ENCODE measurements at places on chromosomes 1 and 21.

DNA sequence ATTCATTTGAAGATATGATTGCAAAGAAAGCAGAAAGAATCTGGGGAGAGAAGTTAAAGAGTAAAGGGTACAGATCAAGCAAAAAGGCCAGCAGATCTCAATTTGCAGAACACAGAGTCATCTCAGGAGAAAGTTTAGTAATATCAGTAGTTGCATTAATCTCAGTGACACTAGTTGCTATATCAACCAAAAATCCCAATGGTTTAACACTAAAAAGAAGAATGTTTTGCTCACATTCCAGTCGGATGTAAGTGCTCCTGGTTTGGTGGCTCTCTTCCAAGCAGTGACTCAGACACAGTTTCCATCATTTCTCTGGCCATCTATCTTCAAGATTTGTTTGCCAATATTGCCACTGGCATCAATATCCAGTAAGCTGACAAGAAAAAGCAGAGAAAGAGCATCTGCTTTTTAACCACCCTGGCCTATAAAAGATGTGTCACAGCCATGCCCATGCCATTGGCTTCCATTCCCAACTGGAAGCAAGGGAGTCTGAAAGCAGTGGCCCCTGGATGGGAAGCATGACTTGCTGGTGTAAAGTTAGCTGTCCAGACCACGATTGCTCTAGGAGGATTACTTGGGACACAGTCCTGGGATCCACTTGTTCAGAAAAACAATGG lies 45.5 kb upstream of the AIM2 start:
- no peak for DNase-seq

DNA sequence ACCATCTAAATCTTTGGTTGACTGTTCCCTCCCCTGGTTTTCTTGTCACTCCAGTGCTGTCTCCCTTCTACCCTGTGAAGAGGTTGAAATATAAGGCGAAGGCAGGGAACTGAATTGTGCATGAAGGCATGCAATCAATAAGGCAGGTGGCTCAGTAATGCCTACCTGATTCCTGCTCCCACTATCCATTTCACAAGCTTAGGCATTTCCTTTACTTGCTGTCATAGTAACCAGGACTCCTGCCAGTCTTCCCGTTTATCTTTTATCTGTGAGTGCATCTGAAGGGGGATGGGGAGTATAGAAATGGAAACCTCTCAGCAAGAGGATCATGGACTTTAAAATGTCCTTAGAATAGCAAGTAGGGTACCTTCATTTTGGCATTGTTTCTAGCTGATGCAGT lies 40.5 kb downstream of the MRPS6 start:
- peak; percentile 43 for DNase-seq

DNA sequence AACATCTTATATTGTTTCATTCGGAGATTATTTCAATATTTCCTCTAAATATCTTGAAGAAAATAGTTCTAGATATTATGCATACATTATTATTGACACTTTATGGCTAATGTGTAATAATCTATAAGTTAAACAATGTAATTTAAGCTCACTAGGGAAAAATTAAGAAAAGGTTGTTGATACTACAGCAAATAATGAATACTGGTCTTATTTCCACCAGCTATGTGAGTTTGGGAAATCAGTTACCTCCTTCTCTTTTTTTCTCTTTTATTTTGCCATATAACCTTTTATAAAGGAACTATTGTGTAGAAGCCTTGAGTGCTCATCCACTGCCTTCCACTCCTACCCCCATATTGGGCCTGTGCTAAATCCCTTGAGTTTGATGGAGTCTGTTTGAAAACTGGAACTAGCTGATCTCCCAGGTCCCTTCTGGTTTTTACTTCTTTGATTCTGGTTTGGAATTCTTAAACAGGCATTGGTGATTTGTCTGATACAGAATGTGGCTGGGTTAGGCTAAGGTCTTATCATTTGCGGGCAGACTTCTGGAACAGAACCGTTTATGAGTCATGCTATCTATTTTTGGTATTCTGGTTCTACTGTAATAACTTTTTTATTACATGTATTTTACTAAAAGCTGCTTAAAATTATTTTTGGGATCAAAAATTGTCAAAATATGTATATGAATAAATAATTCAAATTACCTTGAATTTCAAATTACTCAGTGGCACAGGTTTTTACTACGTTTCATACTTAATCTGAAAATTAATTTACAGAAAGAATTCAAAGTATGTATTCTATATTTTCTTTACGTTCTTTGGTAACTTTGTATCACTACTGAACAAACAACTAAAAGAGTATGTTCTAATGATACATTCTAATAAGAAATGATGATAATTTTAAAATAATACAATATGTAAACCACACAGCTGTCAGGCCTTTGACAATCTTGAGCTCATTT lies 5.0 kb upstream of the CDC14A start:
- DNase-seq: no peak

GRCh38 chr1:9331558-9332346 lies 39.1 kb downstream of the SPSB1 start:
- no peak for DNase-seq

- no peak for DNase-seq
These were observed 42.3 kb downstream of the LRP8 start for GRCh38 chr1:53285546-53285945.

GRCh38 chr1:7511381-7511780 lies 259.7 kb upstream of the VAMP3 start:
- no peak for DNase-seq

DNA sequence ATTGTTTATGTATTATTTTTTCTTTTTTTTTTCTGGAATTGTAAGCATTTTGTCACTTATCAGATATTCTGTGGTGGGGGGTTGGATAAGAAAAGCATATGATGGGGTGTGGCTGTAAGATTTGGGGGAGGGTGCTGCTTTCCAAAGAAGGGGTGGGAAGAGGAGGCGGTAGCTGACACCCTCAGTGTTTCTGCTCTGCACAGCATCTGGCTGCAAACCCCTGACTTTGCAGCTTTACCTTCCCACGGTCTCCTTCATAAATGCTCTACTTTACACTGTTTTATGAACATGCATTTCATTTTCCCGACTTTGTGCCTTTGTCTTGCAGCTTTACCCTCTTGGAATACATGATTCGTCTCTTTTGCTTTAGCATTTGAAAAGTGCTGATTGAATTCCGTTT lies 7.6 kb downstream of the FMN2 start:
- DNase-seq: no peak

Measured in brain (organoid and tissue), 16 donors.